NCI-H1105 (cell line): ENCODE measurements at places on chromosomes 5 and 9.

- DNase-seq = no peak
Measured at GRCh38 chr9:113997610-113998009, 80.5 kb downstream of the AMBP start.

DNA sequence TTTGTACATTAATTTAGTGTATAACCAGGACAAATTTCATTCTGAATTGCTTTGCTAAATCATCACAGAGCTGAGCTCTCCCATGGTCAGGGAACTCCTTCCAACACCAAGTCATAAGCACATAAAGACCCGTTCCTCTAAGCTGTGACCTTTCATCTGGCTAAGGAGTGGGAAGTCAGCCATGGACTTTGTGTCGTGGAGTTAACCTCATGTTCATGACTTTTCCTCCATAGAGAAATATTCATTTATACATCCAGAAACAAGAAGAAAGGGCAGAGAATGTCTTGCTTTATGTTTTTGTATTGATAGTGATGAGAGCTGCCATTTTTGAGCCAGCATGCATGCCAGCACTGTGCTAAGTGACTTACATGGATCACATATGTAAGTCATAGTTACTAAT, 97.5 kb downstream of the INIP start:
- DNase-seq = no peak

DNA sequence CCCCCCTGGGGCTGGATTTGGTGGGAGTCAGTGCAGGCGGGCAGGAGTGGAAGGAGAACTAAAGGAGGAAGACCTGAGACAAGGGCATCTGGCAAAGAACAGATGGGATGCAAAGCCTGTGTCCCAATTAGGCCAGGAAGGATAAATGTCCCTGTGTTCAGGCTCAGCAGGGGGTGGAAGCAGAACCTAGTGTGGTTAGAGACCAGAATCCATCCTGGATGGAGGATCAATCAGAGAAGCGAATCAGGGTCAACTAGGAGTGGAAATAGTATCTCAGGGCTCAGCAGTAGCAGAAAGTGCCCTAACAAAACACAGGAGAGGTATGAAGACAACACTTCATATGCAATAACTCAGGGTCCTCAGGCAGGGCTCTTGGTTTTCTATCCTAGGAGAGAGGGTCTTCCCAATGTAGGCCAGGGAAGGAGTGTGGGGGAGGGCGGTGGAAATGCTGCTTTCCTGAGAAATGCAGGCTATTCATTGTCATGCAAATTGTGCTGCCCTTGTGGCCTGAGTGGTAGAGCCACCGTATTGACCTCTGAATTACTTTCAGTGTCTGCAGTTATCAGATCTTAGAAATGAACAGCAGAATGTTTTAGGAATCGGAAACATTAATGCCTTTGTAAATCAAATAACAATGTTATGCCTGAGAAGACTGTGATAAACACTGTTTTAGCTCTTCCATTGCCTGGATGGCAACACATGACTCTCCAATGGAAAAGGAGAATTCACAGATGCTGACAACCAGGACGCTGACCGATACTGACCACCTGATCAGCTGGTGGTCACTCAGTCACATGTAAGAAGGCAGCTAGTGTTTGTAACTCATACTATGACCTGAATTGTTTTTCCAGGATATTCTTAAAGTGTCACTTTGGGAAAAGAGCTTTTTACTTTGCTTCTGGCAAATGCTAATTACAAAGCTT, 323.6 kb downstream of the SEMA5A start:
- no peak for DNase-seq

DNA sequence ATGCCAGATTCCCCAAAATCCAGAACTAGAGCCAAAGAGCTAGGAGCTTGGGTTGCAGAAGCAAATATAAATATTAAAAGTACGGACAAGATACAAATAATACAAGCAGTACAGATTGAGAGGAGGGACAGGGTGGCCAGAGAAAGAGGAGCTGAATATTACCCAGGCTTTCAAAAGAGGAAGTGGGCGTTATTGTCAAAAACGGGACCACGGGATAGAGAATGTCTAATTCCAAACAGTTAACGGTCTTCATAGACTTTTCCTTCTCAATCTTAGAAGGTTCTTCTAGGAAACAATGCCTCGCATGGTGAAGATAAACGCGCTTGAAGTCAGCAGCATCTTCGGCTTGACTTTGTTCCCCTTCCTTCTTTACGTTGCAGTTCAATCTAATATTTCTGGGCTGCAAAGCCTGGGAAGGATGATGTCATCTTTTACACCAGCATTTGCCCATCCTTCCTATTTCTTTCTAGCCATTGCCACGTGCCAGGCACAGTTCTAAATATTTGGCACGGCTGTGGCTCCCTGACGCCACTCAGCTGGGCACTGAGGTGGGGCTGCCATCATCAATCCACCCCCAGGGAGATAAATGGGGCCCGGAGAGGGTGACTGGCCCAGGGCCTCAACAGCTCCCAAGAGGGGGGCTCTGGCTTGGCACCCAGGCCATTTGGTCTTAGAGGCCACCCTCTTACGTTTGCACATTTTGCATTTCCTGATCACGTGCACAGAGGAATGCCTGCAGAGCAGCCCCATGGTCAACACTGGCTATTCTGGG, 16.3 kb upstream of the OLFM1 start:
- no peak for DNase-seq

DNA sequence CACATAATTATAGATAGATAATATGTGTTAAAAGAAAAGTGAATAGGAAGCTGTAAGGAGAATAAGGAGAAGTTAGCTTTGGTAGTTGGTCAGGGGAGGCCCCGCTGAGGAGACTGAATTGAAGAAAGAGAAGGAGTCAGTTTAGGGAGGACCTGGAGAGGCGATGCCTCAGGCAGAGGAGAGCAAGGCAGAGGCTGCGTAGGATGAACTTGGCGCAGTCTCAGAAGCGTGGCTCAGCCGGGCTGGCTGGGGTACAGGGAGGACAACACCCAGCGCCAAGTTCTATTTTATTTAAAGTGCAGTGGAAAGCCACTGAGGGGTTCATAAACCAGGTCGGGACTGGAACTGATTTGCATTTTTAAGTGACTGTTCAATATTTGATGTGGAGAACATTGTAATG, 68.5 kb downstream of the PTCD2 start:
- DNase-seq = no peak

GRCh38 chr5:37893434-37894134, 53.7 kb upstream of the GDNF start:
- DNase-seq = no peak

DNA sequence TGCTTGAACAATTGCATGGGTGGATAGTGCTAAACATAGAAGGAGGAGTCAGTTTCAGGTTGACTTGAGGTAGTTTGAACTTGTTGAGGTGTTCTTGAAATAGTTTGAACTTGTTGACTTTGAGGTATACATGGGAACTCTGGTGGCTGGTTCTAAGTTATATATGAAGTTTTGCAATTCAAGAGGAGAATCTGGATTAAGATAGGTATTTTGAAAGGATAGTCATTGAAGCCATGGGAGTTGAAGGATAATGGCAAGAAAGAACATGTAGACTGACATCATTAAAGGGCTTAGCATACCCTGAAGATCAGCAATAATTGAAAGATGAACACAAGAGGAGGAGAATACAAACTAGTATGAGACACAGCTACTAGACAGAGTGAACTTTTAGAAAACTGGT, 181.9 kb upstream of the MRPS30 start:
- DNase-seq = no peak

DNA sequence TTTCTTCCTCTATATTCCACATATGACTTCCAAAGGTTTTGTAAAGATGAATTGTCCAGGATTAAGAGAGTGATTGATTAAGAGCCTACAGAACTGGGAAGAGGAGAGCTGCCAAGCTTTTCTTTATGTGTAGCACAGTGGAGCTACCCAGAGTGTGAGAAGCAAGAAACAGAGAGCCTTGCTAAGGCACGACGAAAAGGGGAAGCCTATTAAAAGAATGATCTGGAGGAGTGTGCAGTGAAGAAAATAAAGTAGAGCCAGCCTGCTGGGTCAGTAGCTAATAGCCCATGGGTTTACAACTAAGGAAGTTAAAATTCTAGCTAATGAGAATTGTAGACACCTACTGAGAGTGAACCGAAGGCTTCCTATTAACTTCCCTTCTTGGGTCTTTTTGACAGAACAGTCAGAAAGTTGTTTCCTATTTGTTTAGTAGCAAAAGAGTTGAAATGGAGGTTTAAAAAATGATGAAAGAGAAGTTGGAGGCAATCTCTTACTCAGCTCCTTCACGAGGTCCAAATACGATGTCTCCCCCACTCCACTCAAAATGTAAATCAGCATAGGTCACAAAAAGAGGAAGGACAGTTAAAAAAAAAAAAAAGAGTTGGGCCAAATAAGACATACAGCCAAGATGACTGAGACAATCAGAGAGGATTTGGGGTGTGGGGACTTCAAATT, 957 bp upstream of the PRR16 start:
- no peak for DNase-seq

DNA sequence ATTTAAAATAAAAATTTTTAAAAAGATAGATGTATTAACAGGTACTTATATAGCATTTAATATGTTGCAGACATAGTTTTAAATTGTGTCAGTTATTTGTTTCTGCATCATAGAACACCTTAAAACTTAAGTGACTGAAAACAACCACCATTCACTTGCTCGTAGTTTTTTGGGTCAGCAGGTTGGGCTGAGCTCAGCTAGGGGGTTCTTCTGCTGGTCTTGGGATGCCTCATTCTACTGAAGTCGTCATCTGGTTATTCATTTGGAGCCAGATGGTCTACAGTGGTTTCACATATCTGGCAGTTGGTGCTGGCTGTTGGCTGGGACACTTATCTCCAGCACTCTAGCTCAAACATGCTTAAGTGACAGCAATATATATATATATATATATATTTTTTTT, 29.6 kb downstream of the PSAT1 start:
- no peak for DNase-seq

DNA sequence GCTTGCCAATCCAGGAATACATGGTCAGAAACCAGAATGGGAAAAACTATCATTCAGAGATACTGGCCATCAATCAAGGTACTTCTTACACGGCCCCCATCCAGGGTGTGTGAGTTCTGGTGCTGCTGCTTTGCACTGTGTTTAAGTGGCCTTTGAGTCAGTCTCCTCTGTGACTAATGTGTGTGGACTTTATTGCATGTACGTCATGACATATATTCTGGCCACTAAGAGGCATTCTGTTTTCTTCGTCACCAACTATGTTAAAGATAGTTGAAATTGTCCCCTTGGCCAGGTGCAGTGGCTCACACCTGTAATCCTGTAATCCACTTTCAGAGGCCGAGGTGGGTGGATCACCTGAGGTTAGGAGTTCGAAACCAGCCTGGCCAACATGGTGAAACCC, 8.5 kb downstream of the EXOSC3 start:
- no peak for DNase-seq

DNA sequence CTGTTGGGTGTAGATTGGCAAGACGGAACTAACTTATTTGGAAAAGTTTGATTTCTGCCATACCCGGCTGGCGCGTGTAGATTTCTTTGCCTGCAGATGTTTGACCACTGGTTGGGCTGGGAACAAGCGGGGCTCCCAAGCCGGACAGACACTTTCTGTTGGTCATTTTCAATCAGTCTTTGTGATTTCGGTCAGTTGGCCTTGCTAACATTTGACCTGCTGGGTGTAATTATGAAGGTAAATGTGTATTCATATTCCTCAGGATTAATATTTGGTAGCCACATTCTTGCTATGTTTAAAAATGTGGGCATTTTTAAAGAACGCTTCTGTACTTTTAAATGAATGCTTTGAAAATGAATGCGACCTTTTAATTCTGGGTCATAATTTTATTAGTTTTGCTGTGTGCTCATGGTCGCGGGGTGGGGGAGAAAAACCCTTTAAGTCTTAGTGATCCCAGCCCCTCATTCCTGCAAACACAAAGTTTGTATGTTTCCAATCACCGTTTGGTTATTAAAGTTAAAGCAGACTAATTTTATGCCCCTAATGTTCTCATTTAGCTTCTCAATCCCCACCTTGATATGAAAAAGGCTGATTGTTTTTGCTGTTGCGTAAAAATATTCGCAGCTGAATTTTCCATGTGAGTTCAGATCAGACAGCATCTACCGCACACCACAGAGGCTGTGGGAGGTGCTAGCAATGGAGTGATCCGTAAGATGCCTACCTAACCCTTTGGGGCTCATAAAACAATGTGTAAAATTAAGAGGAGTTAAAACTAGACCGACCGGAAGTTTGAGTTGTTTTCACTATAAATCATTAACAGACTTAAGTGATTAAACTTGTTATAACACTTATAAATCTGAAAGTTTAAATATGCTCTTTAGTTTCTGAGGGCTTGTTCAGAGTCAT, 1.5 kb downstream of the RASGRF2 start:
- no peak for DNase-seq

- no peak for DNase-seq
Measured at GRCh38 chr9:124770359-124771020, 621 bp downstream of the NR6A1 start.

DNA sequence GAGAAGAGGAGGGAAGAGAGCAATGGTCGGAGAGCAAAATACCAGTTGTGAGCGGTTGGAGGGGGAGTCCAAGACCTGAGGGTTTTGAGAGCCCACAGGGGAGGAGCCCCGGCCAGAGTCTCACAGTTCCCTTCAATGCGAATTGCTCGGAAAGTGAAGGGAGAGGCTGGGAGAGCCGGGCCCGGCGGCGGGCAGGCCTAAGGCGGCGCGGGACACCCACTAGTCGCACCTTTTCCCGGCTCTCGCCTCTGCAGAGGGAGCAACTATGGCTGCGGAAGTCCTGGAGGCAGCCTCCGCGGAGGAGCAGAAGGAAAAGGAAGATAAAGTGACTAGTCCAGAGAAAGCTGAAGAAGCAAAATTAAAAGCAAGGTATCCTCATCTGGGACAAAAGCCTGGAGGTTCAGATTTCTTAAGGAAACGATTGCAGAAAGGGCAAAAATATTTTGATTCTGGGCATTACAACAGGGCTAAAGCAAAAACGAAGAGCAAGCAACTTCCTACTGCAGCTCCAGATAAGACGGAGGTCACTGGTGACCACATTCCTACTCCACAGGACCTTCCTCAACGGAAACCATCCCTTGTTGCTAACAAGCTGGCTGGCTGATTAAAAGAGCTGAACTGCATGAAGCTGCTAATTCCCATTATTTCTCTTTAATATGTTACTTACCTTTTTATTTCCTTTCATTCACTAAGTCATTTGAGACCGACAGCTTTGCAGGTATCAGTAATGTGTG, 6.5 kb upstream of the BTNL3 start:
- no peak for DNase-seq

GRCh38 chr5:154795235-154795596, 40.0 kb downstream of the LARP1 start:
- no peak for DNase-seq

GRCh38 chr5:45692481-45692880, 3.7 kb downstream of the HCN1 start:
- DNase-seq = no peak

DNA sequence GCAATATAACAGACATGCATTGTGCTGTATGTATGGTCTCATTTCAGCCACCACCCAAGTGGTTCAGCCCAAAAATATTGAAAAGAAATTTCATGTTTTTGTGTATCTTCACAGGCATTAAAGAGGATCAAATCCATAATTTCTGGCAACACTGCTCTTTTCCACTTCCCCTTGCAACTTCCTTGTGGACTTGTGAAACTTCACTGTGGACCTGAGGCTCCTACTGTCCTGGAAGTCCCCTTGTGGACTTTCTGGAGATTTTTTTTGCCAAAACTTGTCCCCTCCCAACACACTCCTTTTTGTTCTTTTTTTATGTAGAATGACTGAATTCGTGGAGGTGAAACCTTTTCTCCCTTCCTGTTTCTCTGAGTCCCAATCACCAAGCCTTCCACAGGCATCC, 14.3 kb downstream of the OTULINL start:
- DNase-seq = no peak
